Stimulated activated CD4-positive, alpha-beta T cell treated with anti-CD3 and anti-CD28 coated beads, Interleukin-1b, Interleukin-23, amount 100 ng/mL, for 1 hour (primary cell): ENCODE measurements at places on chromosomes 6 and 20.

DNA sequence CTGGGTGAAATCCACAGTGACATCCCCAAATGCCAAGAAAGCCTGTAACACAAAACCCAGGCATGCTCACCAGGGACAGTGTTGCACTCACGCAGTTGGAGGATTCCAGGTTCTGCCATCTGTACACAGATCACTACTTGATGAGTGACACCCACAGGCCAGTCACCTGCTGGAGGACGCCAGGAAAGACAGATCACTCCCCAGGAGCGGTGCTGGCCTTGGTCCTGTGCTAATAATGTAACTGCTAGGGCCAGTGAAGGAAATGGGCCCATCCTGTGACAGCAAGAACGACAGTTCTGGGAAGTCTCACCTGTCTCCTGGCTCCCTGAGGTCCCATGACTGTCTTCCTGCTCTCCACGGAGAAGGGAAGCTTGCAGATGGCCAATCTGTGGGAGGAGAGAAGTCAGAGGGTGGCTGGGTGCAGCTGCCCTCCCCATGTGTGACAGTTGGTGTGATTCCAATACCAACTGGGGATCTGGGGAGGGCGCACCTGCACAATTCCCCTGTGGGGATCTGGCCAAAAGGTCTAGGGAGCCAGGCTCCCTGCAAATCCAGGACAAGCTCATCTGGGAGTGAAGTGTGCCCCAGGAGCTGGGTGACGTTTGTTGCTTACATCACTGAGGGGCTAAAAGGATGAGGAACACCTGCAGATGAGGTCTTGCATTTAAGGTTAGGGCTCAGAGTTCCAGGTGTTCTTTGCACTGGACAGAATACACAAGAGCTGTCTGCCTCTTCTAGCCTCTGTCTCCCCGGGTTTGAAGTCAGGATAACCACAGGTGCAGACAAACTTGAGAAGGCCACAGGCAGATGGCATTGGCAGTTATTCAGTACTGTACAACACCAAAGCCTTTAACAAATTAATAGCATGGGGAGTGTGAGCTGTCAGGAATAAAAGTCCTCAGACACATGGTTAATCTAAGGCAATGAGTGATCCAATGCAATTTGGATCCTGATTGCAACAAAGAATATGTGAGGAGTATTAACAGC lies 10.3 kb downstream of the ZNF337 start:
- DNase-seq: no peak

DNA sequence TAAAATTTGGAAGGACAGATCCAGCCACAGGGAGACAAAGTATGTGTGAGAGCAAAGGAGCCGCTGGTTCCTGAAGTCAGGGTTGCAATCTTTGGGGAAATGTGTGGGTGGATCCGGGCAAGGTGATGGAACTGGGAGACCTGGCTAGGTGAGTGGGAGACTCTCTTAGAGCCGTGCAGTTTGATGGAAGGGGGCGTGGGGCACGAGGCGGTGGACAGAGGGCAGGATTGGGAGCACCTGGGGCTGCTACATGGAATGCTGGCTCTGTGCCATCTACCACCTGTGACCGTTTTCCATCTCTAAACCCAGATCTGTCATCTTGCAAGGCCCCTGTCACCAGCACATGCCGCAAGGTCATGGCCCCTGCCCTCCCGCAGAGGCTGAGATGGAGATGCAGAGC lies 268.4 kb downstream of the SMOC2 start:
- no peak for DNase-seq

DNA sequence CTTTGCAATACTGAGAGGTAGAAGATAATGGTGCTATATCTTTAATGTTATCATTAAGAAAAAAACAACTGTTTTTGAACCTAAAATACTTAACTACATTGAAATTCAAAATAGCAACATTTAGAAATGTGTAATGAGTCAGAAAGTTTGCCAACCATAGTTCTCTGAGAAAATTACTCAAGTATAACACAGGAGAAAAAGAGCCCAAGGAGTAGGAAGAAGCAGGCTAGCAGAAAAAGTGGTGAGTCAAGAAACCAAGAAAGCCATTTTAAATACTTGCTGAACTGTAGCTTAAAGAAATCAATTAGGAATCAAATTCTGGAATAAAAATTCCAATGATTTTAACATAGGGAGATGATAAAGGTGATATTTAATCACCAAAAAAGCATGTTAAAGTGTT lies 181.0 kb upstream of the RSPO3 start:
- no peak for DNase-seq

GRCh38 chr6:170297576-170298330 lies 6.9 kb upstream of the DLL1 start:
- no peak for DNase-seq

GRCh38 chr20:17693444-17694001 lies 6.2 kb upstream of the BANF2 start:
- DNase-seq: no peak
